ENCODE measurements at places on chromosomes 3 and 15. TPM values are rescaled to one million over a fixed set of nuclear protein-coding genes. Genes with fewer than 3 reads are reported as not detected.

Gene SEC11A
- total RNA-seq, result 71.2 TPM

Gene AADACL2
- not detected for total RNA-seq

Gene ITGA11
- total RNA-seq, result not detected

Gene RTP1
- total RNA-seq, result not detected

Gene RASGRF1
- 8.6 TPM for total RNA-seq

Gene FHIT
- 3.8 TPM for total RNA-seq

Gene PPARG
- total RNA-seq, result 0.24 TPM

Gene GRAMD1C
- 12.2 TPM for total RNA-seq

Gene ST3GAL6
- not detected for total RNA-seq

Gene APH1B
- 22.1 TPM for total RNA-seq

Gene CHCHD4
- total RNA-seq, result 9.8 TPM

Gene ITIH1
- total RNA-seq, result 0.80 TPM

Gene SLC27A2
- total RNA-seq, result 0.22 TPM

Gene LRRC49
- 0.84 TPM for total RNA-seq

Gene SNUPN
- 20.8 TPM for total RNA-seq

Gene LTF
- total RNA-seq, result not detected

Gene SERPINI2
- not detected for total RNA-seq

Gene SLC49A4
- total RNA-seq, result 3.0 TPM

Gene NOX5
- 0.09 TPM for total RNA-seq

Gene TMEM42
- 13.1 TPM for total RNA-seq

Gene RASGRP1
- total RNA-seq, result 37.7 TPM

Gene CASR
- not detected for total RNA-seq

Gene ULK3
- total RNA-seq, result 52.1 TPM

Gene CKMT1A
- total RNA-seq, result not detected

Gene FAIM
- total RNA-seq, result 10.5 TPM

Gene LCTL
- not detected for total RNA-seq

Gene LEO1
- total RNA-seq, result 18.3 TPM

Gene CD200
- 19.4 TPM for total RNA-seq

Gene GALNT15
- not detected for total RNA-seq

Gene DISP2
- 0.38 TPM for total RNA-seq

Gene DUOX1
- 0.39 TPM for total RNA-seq

Gene GUCA1C
- total RNA-seq, result not detected

Gene ZBTB47
- 0.88 TPM for total RNA-seq

Gene PIGZ
- 1.8 TPM for total RNA-seq

Gene RARRES1
- not detected for total RNA-seq

Gene GOLGA6B
- not detected for total RNA-seq

Gene REC114
- total RNA-seq, result not detected
